ENCODE measurements at places on chromosomes 3 and 15. TPM values are rescaled to one million over a fixed set of nuclear protein-coding genes. Genes with fewer than 3 reads are reported as not detected.
A peak's percentile ranks its signal among the peaks of the same experiment; 100 is the strongest.

HEMK1 gene
- polyA plus RNA-seq: 13.5 TPM

- no peak for DNase-seq
Measured at GRCh38 chr3:101529816-101530685, 17.0 kb upstream of the SENP7 start.

GRCh38 chr3:37969596-37970100, 20.9 kb upstream of the VILL start:
- no peak for DNase-seq

DNA sequence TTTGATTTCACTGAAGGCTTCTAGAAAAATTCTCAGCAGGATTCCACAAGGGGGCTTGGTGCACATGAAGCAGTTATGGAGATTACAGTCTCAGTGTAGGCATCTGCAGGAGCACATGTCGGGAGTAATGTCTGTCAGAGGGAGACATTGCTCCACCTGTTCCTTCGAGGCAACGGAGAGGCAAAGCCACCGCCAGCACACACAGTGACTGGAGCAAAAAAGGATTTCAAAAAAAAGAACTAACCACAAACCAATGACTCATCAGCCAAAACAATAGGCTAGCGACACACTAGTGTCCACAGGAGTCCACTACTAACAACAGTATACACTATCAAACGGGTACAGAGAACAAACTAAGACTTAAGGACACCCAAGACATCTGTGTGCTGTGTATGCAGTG, 68.9 kb downstream of the NPTN start:
- no peak for DNase-seq

DNA sequence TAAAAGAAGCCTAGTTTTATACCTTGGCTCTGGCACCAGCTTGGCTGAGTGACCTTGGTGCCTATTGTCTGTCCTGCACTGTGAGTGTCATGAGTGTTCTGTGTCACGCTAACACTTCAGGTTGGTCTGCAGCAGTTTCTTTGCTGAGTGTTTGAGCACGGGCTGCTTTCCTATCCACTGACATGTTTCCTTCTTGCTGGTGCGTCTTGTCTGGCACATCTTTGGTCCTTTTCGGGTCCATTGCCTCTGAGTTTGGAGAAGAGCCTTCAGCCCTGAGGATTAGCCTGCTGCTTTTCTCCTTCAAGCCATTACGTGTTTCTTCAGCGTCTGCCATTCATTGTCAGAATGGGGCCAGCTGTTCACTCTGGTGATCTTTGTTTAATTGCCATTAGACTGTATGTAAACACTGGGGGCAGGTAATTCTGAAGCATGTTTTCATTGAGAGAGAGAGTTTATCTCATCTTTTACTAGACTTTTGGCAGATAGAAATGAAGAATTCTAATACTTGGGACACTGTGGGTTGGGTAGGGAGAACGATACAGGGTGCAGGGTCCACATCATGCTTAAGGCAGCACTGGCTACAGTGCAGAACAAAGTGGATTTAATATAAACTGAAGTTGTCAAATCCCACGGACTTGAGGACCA, 55.5 kb downstream of the LRRC28 start:
- DNase-seq: peak; percentile 38

DNA sequence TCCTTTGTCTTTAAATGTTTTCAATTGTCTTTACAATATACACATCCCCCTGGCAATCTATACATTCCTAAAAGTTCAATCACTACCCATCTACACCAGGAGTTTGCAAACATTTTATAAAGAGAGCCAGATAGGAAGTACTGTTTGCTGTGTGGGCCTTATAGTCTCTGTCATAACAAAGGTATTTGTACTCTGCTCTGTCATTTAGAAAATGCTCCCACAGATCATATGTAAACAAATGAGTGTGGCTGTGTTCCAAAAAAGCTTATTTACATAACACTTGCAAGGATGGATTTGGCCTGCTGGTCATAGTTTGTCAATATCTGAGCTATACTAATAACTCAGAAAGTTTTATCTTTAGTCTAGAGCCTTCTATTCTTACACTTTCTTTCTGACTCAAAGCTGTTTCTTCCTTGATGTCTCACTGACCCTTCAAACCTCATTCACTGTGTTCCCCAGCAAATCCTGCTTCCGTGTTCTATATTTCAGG, 511.9 kb downstream of the GBE1 start:
- DNase-seq: no peak

- no peak for DNase-seq
Measured at GRCh38 chr3:94137377-94137776, 74.5 kb downstream of the NSUN3 start.

- no peak for DNase-seq
Measured at GRCh38 chr3:52086976-52087663, 30.7 kb upstream of the DUSP7 start.

DNA sequence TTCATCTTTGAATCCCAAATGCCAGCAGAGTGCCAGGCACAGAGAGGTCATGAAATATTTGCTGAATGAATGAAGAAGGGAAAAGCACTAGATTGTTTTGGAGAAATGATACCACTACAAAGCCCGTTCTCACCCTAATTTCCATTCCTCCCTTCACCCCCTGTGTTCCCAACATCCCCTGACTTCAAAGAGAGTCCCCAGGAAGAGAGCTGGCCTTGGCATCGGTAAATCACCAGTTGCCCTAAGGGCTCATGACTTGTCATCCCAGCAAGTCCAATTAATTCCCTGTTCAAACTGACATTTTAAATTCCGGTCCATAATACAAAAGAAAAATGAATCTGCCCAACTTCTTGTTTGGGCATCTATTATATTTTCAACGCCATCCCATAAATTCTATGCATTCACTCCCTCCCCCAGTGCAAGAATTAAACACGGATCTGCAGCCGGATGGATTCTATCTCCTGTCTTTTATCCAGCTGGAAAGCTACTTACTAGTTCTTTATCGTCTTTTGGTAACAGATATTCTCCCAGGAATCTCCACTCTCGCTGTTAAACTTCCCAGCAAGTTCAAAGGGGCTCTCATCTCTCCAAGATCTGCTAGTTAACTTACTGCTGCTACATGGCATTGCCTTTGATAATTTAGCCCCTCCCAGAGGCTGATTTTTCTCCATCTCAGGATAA, 63.9 kb upstream of the TSC22D2 start:
- no peak for DNase-seq

DNA sequence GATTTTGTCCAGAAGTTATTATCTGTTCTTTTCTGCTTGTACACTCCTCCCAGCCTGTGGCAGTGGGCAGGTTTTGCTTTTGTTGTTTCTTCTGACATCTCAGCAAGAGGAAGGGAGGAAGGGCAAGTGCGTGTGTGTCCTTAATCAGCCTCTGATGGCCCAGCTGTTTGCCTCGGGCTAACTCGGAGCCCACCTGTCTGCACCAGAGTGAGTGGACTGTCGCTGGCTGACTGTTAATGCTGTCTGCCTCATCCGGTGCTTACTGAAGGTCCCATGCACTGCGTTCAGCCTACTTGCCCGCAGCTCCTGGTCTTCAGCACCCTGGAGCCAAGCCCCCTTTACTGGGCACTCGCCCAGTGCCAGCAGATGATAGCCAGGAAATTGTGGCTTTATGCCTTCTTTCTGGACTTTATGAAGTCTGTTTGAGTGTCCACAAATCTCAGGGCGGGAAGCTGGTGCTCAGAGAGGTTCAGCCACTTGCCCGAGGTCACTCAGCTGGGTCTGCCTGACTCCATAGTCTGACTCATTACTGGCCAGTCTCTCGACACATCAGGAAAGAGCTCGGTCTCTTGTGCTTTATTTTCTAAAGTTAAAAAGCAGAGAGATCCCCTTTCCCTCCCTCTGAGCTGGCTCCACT, 89.5 kb downstream of the CHRNA7 start:
- DNase-seq: no peak

DNA sequence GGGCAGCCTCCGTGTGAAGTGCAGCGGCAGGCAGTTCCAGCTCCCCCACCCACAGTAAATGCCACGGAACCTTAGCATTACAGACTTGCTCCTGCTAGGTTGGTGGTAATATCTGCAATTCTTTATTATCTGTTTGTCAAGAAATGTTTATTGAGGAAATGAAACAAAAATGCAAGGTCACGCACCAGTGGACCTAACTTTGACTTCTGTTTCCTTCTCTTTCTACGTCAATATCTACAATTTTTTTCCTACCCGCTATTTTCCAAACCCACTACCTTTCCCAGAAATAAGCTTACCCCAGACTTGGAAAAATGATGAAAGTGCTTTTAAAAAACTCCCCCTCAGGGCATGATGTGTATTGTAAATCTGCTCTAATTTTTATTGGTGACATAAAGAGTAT, 18.9 kb downstream of the ILDR1 start:
- no peak for DNase-seq

DNA sequence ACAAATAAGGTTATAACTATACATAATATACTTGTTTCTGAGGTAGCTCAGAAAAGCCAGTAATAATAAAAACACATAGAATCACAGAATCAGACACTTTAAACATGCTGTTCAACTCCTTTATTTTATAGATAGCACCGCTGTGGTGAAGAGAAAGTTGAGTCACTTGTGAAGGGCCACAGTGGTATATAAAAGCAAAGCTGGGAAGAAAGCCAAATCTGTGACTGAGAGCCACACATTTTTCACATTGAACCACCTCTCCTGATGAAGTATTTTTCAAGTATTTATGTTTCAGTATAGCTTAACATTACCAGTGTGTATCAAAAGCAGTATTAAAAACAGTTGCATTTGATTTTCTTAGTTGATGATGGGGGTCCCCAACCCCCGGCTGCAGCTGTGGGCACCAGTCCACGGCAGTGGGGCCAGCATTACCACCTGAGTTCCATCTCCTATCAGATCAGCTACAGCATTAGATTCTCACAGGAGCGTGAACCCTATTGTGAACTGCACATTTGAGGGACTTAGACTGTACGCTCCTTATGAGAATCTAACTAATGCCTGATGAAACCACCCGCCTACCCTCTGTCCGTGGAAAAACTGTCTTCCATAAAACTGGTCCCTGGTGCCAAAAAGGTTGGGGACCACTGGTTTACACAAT, 46.2 kb downstream of the TBL1XR1 start:
- DNase-seq: no peak

DNA sequence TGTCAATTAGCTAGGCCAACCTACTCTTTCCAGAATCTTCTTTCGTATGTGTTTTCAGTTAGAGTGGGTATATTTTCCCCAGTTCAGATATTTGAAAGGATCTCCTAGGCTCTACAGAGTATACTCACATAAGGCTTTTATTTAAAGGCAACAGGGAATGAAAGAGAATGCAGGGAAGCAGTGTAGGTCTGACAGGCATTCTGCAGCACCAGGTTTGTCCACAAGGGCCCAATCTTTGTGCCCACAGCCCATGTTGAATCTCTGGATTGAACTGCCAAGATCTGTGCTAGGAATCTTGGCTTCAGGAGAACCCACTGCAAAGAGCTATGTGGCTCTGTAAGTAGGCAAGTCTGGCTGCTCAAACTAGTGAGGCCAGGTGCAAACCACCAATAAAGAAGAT, 24.2 kb upstream of the GALNT15 start:
- DNase-seq: no peak

- DNase-seq: no peak
Measured at GRCh38 chr3:166663194-166663593, 716.9 kb downstream of the ZBBX start.

DNA sequence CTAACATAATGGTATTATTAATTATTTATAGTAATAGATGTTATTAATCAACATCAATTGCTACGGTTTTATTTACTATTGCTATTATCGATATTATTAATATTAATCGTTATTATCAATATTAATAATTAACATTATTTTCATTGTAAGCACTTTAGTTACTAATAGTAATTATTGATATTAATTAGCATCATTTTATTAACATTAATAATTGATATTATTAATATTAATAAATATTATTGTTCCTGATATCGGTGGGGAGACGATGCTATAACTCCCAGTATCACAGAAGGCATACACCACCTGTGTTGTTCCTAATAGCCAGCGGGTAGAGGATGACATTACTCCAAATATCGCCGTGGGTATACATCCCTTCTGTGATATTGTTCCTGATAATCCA, 335.5 kb downstream of the MEX3B start:
- DNase-seq: no peak

GRCh38 chr3:50653937-50654595, 20.7 kb upstream of the DOCK3 start:
- DNase-seq: no peak

- DNase-seq: no peak
Measured at GRCh38 chr3:100044369-100044768, 69.9 kb downstream of the FILIP1L start.

Measured in heart right ventricle (tissue), 16 donors.